ENCODE measurements at places on chromosomes 2 and 18. TPM values are rescaled to one million over a fixed set of nuclear protein-coding genes. Genes with fewer than 3 reads are reported as not detected.

TUBB6 gene
- total RNA-seq = 358 TPM

SERPINB7 gene
- 0.27 TPM for total RNA-seq

CIDEA gene
- total RNA-seq = not detected

ARHGEF33 gene
- 0.25 TPM for total RNA-seq

SPC25 gene
- total RNA-seq = not detected

DNA sequence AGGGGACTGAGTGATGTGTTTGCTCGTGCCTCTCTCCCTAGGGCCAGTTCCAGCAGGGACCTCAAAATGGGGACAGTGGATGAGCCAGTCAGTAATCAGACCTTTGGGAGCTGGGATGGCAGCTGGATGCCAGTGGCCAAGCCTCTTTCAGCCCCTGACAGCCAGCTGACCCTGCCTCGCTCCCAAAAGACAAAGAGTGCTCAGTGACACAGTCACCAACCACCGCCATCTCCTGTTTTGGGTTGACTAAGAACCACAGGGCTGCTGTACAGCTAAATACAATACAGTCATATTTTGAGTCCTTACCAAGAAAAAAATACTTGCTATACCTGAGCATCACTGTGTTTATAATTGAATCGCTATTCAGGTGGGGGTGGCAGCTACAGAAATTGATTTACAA lies 75.7 kb downstream of the POU3F3 start:
- no peak for DNase-seq

- peak; percentile 13 for DNase-seq
Measured at GRCh38 chr2:67919490-67919889, 143.3 kb downstream of the C1D start.

DNA sequence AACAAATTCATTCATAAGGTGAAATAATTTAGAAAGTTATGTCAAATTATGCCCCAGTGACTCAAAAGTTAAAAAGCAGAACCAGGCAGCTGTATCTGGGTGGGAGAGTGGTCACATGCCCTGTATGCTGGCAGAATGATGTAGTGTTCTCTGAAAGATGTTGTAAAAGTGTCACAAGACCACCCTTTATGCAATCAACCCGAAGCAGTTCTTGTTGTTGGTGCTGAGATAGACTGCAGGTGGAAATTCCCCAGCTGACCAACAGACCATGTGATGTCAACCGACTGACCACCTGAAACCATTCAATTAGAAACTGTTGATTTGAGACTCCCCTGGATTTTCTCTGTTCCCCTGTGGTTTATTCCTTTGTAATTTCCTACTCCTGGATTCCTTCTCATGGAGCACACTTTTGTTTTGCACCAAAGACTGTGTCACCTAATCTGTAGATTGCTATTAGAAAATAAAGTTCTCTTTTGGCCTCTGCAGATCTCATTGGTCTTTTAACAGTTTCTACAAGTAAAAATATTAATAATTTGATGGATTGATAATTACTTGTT lies 1341.3 kb upstream of the LRRTM1 start:
- DNase-seq = no peak

Measured in fibroblast of the aortic adventitia (primary cell).